NCI-H1694 treated with DMSO at 0.1 percent for 48 hours (cell line): ENCODE measurements at places on chromosomes 4 and X.

DNA sequence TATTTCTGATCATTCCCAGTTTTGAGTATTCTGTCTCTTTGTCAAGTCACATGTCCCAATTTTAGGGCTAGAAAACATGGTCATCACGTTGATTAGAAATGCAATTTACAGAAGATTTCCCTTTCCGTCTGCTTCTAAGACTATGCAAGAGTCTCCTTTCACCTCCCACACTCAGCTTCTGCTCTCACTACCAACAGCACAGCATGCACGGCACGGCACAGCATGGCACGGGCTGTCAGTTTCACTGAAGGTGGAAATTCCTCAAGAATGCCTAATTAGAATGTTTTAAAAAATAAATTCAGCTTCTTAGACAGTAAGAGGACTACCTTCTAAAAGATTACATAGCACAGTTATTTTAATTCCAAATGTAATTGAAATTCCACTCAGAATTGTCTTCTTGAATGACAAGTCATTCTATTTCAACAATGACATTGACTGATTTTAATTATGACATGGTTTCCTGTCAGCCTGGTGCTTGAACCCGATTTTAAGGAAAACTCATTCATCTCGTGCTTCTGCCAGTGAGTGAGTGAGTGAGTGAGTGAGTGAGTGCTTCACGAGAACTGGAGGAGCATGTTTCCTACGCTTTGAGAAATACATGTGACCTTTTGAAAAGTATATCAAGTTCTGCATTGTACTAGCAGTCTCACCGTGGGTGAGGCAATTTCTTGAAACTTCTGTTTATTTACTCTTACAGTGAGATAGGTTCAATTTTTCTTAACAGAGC, 124.8 kb upstream of the SORBS2 start:
- no peak for DNase-seq

- no peak for DNase-seq
These were observed 353.1 kb upstream of the NR3C2 start for GRCh38 chr4:148795156-148795864.

GRCh38 chrX:77415161-77415560, 32.0 kb upstream of the FGF16 start:
- DNase-seq = no peak

DNA sequence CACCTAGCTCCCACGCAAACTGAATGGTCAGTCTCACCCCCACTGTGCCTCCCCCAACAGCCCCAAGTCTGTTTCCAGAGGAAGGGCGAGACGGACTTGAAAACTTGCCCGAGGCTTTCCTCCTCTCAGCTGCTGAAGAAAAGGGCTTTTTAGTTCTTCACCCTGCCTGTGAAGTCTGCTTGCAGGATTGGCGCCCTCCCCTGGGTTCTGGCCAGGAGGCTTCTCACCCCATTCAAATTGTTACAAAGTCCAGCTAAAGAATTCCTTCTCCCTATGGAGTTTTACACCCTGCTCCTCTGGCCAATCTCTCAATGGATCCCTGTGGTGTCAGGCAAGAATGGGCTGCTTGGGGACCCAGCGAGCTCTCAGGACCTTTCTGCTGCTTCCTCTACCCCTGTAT, 241.0 kb downstream of the AFF2 start:
- no peak for DNase-seq

DNA sequence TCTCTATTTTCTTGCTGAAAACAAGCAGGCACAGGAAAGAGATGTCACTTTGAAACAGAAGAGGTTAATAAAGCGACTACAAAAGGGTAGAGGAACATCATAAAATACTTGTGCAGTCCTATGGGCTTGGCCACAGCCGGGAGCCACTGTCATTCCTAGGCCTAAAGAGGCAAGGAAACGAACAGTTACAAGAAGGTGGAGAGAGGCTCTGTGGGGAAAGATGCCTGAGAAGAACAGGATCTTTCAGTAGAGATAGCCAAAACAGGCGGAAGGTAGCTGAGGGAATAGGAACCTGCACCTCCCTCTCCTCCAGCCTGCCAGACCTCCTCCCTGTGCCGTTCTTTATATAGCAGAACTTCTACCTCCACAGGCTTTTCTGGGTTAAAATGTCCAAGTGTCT, 57.4 kb upstream of the ARSJ start:
- no peak for DNase-seq

GRCh38 chrX:30948051-30948450, 59.0 kb upstream of the TAB3 start:
- DNase-seq = no peak

GRCh38 chrX:40866893-40867292, 131.6 kb upstream of the MED14 start:
- DNase-seq = no peak

- no peak for DNase-seq
These were observed 36.3 kb downstream of the RTL3 start for GRCh38 chrX:78622831-78623230.
